ENCODE measurements at places on chromosomes 6 and 20.
A peak's percentile ranks its signal among the peaks of the same experiment; 100 is the strongest.

- DNase-seq = no peak
Measured at GRCh38 chr6:100347901-100348550, 116.7 kb downstream of the SIM1 start.

- no peak for DNase-seq
Measured at GRCh38 chr6:87724983-87725811, 23.2 kb upstream of the AKIRIN2 start.

GRCh38 chr6:52304983-52305390 lies 20.4 kb upstream of the MCM3 start:
- no peak for DNase-seq

- DNase-seq = no peak
Measured at GRCh38 chr6:157927011-157927410, 54.7 kb upstream of the SYNJ2 start.

GRCh38 chr6:25056130-25056529 lies 120.4 kb upstream of the RIPOR2 start:
- DNase-seq = no peak

DNA sequence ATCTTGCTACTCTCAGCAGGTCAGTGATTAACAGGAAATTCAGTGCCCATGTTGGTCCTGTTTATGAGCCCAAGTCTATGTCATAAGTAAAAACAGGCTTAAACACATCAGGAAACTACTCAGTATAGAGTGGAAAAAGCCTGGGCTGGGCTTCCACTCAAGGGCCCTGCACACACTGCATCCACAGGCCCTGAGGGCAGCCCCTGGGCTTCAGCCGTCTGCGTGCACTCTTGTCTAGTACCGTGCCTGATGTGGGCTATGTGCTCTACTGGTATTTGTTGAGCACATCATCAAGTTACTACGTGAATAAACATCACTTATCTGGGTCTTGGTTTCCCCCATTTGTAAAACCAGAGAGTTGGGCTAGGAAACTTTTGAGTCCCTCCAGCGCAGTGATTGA lies 135.2 kb downstream of the PACRG start:
- DNase-seq = no peak

- DNase-seq = no peak
Measured at GRCh38 chr6:36350082-36350481, 13.4 kb upstream of the BNIP5 start.

GRCh38 chr6:130958468-130958867 lies 104.6 kb downstream of the EPB41L2 start:
- no peak for DNase-seq

GRCh38 chr6:14517516-14518105 lies 400.0 kb downstream of the CD83 start:
- no peak for DNase-seq

- no peak for DNase-seq
Measured at GRCh38 chr6:36697481-36697903, at the start of gene RAB44. Gene RAB44 (plus strand): TSS chr6:36697826. CDS start chr6:36704236, 6,410 bp downstream.

DNA sequence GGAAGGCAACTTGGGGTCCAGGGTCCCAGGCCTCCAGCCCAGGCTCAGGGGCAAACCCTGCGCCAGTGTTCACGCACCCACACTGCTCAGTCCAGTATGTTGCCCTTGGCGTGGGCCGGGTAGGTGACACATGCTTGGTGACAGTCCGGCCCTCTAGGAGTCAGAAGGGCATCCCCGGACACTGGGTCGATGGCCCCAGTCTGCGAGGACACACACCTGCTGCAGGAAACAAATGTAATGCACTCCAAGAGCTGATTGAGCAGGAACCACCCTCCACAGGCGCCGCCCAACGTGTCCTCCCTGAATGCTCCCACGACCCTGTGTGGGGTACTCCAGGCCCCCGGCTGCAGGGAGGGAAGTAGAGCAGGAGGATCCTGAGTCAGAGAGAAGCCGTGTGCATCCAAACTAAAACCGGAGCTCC lies 160.7 kb downstream of the DLL1 start:
- no peak for DNase-seq

DNA sequence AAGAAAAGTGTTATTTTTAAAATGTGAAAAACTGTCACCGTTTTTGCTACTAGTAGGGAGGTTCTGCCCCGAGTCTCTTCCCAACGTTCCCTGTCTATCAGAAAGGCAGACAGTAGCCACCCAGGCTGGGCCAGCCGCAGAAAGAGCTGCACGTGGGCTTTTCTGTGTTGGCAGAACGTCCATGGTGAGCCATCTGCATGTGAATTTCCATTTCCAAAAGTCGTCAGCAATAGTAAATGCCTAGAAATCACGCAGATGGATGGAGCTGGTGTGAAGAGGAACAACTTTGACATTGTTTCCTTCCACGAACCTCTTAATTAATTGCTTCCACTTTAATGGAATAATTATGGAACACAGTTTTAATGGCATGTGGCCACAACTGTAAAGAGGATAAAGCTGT lies 97.5 kb downstream of the FAM120B start:
- no peak for DNase-seq

DNA sequence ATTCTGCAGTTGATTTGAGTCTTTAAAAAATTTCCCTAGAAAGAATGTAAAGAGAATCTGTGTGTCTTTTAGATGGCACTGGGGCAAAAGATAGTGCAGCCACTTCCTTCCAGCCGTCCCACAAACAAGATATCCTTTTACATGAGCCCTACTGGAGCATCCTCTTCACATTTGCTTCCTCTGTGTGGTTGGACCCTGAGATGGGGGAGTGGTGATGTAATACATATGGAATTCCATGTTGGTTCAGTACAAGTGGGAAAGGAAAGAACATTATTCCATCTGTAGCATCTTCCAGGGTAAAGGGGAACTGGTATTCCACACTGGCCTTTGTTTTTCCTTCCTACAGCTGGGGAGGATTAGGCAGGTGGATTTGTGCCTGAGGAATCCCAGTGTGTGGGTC lies 78.9 kb upstream of the ISM1 start:
- DNase-seq = no peak

GRCh38 chr20:63636752-63637628 lies 10.1 kb upstream of the GMEB2 start:
- DNase-seq = no peak

- DNase-seq = no peak
Measured at GRCh38 chr20:54110041-54110440, 39.6 kb upstream of the BCAS1 start.

- DNase-seq = peak; percentile 49
Measured at GRCh38 chr6:29589423-29590048, 4.6 kb downstream of the OR2H2 start.

- DNase-seq = no peak
Measured at GRCh38 chr6:110705543-110705942, 109.7 kb downstream of the CDK19 start.
